Activated CD4-positive, alpha-beta T cell treated with anti-CD3 and anti-CD28 coated beads, Interleukin-2, amount 50 U/mL, for 16 hours (primary cell): ENCODE measurements at places on chromosomes 7 and 10.

DNA sequence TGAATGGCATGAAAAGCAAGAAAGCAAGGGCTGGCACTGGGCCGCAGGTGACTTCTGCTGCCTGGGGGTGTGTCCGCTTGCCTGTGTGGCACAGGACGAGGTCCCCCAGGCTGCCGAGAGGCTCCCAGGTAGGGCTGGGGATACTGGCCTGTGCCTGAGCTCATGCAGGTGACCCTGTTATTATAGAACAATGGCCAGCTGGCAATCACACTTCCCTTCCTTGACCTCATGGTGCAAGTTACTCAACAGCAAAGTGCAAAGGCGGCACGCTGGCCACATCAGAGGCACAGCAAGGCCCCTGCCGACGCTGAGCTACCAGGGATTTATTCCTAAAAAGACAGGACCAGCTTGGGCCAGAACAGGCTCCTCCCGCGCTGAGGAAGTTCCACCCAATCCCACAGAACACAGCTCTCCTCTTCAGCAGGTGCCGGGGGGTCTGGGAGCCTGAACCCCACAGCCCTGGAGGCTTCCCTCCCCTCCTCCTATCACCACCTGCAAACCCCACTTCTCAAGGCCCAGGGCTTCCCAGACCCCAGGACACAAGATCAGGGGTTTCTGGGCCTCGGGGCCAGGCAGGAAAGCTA lies 1.4 kb upstream of the ADAM8 start:
- no peak for DNase-seq

GRCh38 chr10:8288600-8288999 lies 234.1 kb downstream of the GATA3 start:
- DNase-seq, result no peak

DNA sequence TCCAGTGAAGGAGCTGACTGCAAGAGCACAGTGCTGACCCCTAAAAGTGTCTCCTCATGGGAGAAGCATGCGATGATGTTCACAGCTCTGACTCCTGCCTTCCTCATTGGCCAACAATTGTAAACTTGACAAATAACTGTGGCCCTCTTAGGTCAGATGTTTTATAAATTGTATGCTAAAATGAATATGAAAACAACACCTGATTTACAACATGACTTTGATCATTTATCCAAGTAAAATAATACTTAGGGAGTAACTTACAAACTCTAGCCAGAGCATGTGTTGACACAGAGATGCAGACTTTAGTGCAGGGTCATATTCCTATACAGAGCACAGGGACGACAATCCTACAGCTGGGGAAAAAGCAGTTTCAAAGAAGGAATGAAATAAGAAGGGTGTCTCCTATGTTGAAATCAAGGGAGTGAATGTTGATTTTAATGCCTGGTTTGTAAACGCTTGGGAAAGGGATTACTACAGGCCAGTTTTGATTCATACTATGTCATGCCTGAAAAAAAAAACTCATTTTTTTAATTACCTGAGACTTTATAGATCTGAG lies 391.4 kb upstream of the AKR1E2 start:
- DNase-seq, result no peak

DNA sequence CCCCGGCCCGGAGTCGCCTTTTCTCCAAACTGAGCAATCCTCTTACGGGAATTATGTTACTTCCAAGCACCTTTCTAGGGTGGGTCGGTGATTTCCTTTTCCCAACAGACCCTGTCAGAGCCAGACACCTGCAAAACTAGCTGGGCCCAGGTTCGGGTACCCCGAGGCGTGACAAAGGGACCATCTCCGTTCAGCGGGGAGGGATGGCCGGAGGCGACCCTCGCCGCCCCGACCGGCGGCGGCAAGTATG lies 445 bp downstream of the PPA1 start:
- no peak for DNase-seq
